Stimulated activated CD4-positive, alpha-beta T cell treated with anti-CD3 and anti-CD28 coated beads, Interleukin-1b, Interleukin-23, amount 100 ng/mL, for 1 hour (primary cell): ENCODE measurements at places on chromosomes 11 and 22.

GRCh38 chr11:77968337-77968736 is 26.1 kb downstream of the INTS4 start:
- no peak for DNase-seq

DNA sequence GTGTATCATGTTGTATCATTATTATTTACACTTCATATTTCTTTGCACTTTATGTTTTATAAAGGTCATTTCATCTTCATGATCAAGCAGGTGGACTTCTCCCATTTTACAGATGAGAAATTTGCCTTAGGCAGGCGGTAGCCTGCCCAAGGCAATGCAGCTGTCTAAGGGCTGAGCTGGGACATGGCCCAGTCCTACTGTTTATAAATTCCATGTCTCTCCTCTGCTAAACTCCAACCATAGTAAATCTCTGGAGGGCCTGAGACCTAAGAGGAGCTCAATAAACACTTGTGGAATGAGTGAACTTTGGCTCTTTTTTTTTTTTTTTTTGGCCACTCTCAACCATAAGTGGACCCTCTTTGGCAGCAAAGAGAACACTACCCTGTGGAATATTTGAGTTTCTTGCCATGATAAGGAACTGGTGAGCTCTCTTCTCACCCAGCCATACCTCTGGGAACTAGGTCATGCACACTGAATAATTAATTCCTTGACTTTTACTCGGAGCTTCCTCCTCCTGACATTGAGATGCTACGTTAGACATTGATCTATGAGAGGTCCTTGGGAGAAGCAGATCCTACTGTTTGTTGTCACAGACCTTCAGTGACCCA is 29.9 kb downstream of the MICAL2 start:
- DNase-seq, result no peak

DNA sequence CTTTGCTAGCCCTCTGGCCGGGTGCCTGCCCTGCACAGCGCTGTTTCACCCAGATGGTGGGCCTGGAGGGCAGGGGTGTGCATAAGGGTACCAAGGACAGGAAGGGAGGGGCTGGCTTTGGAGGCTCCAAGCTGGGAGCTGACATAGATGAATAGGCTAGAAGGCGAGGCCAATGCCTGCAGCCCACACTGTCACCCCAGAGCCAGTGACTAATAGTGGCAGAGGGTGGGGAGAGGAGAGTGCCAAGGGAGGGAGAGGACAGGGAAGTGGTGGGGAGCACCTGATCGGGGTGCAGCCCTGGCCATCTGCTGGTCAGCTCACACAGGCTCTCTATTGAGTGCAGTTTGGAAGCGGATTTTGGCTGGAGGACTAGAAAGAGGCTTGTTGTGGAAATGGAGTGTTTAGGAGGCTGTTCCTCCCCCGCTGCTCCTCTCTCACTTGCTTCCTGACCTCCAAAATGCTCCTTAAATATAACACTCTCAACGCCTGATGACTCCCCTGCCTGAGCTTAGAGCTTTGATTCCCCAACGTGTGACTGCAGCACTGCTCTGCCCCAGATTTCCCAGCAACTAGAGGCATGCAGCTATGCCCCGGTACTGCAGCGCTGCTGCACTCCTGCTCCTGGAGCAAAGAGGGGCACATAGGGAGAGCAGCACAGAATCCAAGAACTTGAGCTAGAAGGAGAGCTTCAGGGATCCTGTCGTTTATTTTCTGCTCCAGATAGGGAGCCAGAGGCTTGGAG is 89.2 kb downstream of the GRAMD1B start:
- no peak for DNase-seq

- no peak for DNase-seq
Observed at GRCh38 chr11:129210831-129211181, 18.7 kb upstream of the ARHGAP32 start.

GRCh38 chr22:26264162-26264561 is 94.9 kb downstream of the SEZ6L start:
- no peak for DNase-seq

DNA sequence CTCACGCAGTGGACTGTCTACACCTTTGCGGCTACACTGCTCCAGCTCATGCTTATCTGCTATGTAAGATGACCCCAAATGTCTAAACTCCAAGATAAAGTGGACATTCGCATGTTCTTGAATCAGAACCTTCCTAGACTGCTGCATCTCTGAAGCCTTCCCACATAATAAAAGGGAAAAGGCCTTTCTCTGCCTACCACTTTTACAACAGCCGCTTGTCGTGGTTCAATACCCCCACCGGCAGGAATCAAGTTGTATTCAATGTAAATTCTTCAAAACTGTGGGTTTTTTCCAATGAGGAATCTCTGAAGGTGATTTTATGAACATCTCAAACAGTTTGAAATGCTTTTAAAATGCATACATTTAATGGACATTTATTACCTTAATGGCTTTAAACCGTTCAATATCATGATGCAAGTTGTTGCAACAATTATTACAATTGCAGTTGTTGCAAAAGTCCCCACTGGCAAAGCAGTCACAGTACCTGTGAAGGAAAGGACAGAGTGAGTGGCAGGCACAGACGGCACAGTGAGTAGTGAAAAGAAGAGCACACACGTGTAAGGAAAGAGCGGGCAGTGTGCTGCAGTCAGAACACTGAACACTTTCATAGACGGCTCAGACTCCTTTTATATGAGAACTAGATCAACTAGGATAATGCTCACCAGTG is 31.2 kb downstream of the GAL start:
- no peak for DNase-seq

DNA sequence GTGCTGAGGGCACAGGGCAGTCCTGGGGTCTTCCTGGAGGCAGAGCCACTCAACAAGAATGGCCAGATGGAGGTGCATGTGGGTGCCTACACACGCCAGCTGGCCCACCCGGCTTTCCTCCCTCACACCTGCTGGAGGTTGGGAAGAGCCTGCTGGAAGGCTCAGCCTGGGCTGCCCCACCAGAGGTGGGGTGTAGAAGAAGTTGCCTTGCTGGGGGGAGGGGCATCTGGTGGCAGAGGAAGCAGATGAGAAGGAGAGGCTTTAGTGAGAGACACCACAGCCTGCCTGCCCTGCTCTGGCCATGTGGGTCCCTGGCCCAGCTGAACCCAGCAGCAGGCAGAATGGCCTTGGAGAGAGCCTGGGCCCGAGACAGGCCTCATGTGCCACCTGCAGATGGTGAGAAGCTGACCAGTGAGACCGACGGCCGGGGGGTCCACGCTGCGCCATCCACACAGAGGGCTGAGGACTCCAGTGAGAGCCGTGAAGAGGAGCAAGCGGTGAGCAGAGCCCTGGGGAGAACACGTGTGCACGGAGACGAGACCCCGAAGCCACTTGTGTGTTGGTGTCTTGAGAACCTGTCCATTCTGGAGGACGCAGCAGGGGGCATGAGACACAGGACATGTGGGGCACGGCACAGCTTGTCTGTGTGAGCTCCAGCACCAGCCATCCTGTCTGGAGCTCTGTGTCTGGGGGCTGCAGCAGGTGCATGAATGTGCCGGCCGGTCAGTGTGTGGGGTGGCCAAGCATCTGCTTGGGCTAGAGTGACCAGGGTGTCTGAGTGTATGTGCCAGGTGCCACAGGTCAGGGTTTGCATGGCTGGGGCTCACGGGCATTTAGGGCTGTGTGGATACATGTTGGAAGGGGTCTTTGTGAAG is 2.7 kb downstream of the B4GALNT4 start:
- no peak for DNase-seq

- DNase-seq, result no peak
Observed at GRCh38 chr22:49026494-49027367, 800.9 kb downstream of the BRD1 start.

- DNase-seq, result no peak
Observed at GRCh38 chr11:118180300-118180703, 3.9 kb upstream of the SCN2B start.

DNA sequence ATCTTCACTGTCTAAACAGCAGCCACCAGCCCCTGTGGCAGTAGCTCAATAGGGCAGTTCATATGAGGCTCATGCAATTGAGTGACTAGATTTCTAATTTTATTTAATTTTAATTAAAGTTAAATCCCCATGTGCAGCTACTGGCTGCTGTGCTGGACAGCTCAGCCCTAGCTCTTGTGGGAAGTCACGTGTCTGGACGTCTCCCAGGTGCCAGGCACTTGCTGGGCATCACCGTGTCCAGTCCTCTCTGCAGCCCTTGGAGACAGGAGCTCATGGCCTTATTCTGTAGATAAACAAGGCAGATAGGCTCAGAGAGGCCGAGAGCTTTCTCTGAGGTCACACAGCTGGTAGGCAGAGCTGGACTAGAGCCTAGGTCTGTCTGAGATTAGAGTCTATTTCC is 95.0 kb downstream of the ARHGAP8 start:
- no peak for DNase-seq

DNA sequence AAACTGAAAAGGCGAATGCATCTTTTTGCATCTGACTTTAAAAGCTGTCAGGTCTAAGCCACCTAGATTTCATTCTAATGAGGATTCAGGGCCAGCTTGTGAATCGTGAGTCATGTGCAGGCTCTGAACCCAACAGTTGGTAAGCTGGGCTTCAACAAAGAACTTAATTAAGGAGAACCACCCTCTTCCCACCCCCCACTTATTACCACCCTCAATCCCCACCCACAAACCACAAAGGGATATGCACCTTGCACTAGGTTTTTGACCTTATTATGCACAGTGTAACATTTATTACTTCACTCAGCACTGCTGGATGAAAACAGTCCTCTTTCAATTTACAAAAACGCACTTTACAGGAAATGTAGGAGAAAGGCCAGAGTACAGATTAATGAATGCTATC is 94.1 kb upstream of the LIN7C start:
- no peak for DNase-seq

GRCh38 chr11:75338516-75339208 is 12.8 kb downstream of the ARRB1 start:
- DNase-seq, result no peak

DNA sequence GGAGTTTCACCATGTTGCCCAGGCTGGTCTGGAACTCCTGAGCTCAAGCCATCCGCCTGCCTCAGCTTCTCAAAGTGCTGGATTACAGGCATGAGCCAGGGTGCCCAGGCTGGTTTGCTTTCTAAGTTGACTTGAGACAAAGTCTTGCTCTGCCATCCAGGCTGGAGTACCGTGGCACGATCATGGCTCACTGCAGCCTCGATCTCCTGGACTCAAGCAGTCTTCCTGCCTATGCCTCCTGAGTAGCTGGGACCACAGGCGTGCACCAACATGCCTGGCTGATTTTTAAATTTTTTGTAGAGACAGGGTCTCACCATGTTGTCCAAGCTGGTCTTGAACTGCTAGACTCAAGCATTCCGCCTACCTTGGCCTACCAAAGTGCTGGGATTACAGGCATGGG is 31.0 kb downstream of the SNU13 start:
- DNase-seq, result no peak

GRCh38 chr11:59206635-59207034 is 6.1 kb downstream of the MPEG1 start:
- no peak for DNase-seq

DNA sequence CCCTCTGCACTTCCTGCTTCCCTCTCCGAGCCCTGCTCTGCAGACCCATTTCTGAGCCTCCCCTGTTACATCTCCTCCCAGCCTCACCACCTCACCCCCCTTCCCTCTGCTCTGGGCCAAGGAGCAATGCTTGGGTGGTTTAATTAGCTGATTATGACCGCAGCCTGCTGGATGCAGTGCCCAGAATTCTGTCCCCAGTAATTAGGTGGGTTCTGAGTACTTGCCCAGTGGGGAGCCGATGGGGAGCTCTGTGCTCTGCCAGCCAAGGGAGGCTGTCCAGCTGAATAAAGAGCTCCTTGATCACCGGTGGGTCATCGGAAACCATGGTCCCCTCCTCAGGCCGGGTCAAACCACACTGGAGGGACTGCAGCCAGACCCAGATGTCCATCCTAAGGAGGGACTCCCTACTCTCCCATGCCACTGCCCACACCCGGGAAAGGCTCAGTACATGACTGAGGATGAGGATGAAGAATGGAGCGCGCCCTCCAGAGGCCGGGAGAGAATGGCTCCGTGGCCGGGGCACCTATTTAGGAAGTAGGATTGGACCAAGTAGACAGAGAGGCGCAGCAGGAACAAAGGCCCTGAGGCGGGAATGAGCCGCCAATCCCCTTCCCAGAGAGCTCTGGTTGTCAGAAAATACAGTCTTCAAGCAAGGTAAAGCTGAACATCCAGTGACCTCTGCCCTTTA is 9.1 kb downstream of the ARRB1 start:
- DNase-seq, result no peak

GRCh38 chr22:27692243-27692642 is 109.3 kb downstream of the MN1 start:
- DNase-seq, result no peak

DNA sequence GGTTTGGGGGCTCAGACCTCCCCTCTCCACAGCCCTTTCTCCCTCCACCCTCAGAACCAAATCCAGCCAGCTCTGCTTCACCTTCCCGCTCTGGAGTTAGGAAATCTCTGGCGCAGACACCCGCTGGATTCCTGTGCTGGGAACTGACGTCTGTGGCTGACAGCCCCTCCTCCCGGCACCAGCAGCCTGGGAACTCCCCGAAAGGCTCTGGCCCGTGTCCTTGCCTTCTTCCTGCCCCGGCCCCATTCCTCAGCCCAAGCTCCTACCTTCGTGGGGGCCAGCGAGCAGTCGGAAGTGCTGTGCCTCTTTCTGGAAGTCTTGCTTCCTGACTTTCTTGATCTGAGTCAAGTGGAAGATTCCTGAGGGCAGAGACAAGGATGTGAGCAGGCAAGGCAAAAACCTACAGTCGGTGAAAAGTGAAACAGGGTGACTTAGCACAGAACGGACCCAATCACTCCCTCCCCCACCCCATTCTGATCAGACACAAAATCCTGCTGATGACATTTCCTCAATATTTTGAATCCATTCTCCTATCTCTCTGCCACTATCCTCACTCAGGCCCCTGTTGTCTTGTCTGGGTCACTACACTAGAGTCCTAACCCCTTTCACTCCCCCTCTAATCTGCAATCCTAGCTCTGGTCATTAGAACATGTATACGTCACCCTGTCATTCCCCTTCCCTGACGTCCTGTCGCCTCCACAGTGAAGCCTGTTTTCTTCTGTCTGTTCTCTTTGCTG is 34.1 kb downstream of the CHRDL2 start:
- DNase-seq, result no peak

DNA sequence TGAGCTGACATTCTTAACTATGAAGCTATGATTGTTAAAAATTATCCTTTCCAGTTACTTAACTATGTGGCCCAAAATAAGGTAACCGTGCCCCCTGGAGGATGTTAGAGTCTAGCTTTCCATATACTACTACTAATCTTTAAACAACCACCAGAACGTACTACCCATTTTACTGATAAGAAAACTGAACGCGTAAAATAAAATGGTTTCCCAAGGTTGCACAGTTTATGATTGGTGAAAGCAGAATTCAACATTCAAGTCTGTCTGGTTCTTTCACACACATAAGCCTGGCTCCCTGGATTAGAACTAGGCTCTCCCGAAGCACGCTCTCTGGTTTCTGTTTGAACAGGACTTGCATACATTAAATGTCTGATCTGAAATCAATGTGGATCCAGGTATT is 437.8 kb upstream of the CCDC90B start:
- no peak for DNase-seq
